Hepatic stellate cell (primary cell): ENCODE measurements at places on chromosomes 6 and 20.

DNA sequence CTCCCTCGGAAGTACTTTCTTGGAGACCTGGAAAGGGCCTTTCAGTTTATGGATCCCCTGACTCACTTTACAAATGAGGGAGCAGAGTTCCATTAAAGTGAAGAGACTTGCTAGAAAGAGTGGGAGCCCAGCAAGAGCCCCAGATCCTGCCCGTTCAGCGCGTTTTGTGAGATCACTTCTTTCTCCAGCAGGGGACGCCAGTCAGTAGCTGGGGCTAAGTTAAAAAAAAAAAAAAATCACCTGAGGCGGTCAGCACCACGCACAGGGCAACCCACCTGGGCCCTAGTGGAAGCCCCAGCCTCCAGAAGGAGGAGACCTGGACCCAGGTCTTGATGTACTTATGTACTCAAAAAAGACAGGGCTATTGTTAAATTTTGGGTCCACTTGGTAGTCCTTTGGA, 274.5 kb upstream of the RNF24 start:
- no peak for DNase-seq

DNA sequence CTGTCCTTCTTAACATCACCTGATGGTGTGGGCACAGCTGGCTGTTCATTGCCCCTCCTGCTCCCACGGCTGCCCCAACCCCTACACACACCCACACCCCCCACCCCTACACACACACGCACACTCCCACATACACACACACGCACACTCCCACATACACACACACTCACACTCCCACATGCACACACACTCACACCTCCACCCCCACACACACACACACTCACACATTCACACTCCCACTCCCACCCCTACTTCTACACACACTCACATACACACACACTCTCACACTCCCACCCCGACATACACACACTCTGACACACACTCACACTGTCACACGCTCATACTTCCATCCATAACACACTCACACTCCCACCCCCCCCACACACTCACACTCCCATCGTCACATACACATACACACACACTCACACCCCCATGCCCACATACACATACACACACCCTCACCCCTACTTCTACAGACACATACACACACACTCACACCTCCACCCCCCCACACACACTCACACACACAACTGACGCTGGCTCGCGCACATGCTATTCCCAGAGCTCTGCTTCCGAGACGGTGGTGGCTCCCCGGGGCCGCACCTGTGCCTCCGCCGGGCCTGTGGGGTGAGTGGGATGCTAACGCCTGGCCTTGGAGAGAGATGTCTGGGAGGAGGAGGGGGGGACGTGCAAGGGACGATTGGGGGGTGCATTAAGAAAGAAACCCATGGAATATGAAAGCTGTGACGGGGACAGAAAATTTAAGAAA, 174.8 kb upstream of the QKI start:
- no peak for DNase-seq

DNA sequence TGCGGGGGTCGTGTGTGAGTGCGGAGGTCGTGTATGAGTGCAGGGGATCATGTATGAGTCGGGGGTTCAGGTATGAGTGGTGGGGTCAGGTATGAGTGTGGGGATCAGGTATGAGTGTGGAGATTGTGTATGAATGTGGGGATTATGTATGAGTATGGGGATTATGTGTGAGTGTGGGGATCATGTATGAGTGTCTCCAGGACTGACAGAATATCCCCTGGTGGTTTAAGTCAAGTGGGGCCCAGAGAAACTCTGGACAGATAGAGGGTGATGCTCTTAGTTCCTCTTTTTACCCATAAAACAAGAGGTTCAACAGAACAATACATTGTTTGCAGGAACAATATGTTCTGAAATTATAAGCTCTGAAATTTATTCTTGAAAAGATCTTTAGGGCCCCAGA, 131.9 kb downstream of the UST start:
- DNase-seq: no peak

- no peak for DNase-seq
Observed at GRCh38 chr6:130574146-130574545, 208.3 kb downstream of the TMEM200A start.

DNA sequence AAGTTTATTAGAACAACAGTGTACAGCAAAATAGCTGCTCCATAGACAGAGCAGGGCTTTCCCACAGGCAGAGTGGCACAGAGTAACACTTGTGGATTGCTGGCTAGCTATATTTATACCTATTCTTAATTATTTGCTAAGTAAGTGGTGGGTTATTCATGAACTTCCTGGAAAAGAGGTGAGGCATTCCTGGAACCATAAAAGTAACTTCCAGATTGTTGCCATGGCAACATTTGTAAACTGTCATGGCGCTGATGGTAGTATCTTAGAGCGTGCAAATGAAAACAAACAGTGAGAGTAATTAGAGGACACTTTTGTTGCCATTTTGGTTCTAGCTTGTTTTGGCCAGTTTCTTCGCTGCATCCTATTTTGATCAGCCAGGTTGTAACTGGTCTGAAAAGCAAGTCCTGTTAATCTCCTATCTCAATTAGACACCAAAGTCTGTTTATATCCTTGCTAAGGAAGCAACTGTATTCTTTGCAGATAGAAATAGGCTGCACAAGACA, 23.9 kb downstream of the DEFB114 start:
- DNase-seq: no peak

DNA sequence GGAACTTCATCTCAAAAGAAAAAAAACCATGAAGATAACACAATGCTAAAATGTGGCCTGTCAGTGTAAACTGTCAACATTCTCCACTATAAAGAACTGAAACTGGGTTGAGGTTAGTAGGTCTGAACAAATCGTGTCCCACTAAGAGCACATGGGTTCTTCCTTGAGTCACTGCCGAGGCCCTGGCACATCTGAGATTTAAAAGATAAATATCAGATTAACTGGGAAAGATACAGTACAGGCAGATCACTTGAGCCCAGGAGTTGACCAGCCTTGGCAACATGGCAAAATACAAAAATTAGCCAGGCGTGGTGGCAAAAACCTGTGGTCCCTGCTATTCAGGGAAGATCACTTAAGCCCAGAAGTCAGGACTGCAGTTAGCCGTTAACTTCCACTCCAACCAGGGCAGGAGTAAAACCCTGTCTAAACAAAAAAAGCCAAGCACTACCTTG, 5.6 kb downstream of the EEF1A1 start:
- no peak for DNase-seq

- DNase-seq: no peak
Observed at GRCh38 chr6:170062209-170062914, 228.5 kb downstream of the DLL1 start.

DNA sequence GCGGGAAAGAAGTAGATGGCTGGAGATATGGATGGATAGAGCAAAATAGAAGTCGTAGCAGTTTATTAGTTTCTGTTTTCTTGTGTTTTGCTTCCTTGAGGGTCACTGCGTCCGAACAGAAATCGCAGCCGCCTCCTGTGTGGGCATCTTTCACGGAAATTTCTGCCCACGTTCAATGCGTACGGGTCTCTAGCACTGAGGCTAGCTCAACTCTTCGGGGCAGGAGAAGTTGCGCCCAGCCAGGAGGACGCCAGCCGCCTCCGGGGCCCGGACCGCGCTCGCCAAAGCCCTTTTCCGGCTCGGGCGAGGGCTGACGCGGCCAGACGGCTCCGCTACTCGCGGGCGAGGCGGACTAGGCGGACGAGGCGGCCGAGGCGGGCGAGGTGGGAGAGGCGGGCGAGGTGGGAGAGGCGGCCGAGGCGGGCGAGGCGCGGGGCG, 814 bp downstream of the TFAP2B start:
- no peak for DNase-seq

DNA sequence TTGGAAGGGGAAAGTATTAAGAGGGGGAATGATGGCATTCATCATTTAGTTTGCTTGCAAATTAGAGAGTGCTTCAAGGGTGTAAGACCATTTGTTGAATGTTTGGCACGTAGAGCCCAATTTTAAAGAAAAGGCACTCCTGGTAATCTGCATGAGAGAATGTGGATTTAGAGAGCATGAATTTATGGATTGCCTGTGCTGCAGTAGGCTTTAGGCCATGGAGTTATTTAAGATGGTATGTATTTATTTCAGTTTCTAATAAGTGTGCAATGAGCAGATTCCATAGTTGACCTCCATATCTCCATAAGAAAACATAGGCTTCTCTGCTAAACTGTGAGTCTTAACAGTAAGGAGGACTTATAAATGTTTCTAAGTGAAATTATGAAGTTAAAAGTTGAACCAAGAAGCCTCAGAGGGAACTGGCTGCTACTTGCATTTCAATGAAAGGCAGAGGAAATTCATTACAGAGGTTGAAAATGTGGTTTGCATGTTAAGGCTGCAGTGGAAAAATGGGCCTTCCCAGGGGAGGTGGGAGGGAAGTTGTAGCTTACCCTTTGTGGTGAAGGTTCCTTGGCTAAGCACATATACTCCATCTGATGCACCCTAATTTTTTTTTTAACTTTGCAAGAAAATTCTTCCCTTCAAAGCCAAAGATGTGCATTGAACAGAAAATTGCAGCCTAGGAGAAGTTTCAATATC, 134.2 kb downstream of the CARMIL1 start:
- DNase-seq: peak; percentile 17

DNA sequence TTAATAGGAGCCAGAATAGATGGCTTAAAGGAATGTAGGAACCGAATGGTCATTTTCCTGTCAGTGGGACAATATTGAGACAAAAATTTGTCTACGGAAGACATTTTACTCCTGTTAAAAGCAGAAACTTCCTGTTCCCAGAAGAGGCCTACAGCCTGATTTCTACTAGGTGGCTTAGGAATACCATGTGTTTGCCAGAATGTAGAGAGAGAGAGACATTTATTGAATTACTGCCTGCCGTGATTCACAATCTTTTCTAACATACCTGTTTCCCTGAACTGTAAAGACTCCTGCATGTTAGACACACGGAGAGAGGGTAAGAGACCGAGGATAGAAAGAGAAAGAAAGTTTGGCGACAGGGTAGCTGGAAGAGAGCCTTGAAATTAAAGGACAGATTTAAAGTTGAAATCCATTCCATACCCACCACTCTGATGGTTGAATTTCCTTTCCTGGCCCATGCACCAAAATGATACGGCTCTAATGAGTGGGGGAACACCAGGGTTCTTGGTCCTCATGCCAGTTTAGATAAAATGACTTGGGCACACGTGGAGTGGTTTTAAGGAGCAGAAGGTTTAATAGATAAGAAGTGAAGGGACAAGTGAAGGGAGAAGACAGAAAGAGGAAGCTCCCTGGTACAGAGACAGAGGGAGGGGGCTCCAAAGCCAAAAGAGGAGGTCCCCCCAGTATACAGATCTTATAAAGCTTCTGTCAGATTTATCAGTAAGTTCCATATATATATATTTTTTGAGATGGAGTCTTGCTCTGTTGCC, 22.5 kb downstream of the NCOA3 start:
- no peak for DNase-seq

DNA sequence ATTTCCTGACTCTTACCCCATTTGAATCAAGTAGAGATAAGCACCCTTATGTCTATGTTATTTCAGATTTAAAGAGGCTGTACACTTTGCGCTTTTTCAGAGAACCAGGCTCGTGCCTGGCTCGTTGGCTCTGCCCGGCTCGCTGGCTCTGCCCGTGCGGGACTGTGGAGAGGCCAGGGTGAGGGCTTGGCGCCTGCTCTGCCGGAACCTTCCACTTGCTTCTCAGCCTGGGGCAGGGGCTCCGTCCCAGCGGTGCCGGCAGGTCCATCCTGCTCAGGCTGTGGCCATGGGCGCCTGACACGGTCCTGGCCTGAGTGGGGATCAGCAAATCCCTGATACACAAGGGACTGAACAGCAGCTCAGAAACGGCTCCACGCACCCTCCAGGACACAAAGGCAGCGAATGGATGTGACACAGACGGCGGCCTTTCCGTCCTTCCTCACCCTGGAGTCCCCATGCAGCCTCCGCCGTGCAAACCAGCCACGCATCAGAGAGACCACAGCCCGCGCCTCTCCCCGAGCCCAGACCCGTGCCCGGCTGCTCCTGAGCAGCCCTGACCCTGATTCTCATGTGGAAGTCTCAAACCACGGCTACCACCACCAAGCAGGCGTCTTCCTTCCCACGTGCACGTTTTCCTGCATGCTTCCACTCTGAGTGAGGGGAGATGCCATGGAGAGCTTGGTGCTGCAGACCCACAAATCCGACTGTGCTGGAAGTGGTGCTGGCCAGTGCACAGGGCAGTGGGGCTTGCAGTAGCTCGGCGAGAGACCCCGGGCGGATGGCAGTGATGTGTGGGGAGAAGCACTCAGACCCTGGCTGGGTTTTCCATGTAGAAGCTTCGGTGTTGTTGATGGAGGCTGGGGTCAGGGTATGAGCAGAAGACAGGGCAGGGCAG, 233.9 kb downstream of the ERMARD start:
- DNase-seq: no peak

DNA sequence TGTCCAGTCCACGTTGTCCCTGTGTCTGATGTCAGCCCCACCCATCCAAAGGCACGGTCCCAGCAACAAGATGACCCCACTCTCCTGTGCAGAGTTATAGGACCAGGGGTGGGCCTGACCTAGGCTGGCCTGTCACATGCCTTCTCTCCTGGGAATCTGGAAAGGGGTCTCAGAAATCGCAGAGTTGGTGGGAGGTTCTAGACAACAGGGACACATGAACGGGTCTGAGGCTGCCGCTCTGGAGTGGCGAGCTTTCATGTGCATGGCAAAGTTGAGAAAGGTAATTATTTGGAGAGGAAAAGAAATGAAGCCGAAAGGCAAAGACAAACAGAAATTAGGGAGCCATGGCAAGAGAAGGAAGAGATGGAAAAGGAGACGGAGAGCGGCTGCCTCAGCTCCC, 29.5 kb downstream of the BFSP1 start:
- no peak for DNase-seq

GRCh38 chr20:31515775-31516107, 1.5 kb downstream of the HM13 start:
- DNase-seq: no peak

DNA sequence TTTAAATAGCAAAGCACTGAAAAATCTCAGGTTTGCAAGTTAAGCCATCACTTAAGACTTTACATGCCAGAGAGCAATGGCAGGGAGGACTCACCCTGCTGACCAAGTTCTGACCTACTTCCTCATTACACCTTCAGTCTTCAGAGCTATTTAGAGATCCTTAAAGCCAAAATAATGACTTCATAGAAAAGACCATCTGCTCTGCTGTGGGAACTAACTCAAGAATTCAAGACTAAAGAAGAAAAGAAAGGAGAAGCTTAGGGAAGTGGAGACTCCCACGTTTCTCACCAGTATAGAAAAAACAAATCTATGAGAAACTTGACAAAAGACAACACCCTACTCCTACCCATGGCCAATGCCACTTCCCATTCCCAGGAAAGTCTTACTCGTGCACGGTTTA, 28.6 kb downstream of the XPO5 start:
- DNase-seq: no peak

DNA sequence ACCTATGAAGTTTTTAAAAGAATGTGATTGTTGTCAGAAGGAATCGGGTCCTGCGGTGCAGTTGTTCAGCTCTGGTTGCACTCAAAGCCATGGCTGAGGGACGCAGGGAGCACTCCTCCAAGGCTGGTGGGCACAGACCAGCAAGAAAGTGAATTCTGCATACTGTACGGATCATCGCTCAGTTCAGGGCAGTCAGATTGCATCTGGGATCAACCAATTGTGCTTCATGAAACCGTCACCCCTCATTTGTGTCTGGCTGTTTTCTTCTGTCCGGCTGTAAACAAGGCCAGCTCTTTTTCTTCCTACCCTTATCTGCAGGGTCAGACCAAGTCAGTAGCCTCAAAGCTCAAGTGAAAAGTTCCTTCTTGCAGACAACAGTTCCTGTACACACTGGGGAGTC, 478.3 kb downstream of the TFAP2A start:
- no peak for DNase-seq
